ENCODE measurements at places on chromosomes 12 and 14.

GRCh38 chr14:51356381-51356780, 116.3 kb downstream of the TMX1 start:
- no peak for DNase-seq

GRCh38 chr12:108596854-108597558, 878 bp downstream of the TMEM119 start:
- DNase-seq: no peak

DNA sequence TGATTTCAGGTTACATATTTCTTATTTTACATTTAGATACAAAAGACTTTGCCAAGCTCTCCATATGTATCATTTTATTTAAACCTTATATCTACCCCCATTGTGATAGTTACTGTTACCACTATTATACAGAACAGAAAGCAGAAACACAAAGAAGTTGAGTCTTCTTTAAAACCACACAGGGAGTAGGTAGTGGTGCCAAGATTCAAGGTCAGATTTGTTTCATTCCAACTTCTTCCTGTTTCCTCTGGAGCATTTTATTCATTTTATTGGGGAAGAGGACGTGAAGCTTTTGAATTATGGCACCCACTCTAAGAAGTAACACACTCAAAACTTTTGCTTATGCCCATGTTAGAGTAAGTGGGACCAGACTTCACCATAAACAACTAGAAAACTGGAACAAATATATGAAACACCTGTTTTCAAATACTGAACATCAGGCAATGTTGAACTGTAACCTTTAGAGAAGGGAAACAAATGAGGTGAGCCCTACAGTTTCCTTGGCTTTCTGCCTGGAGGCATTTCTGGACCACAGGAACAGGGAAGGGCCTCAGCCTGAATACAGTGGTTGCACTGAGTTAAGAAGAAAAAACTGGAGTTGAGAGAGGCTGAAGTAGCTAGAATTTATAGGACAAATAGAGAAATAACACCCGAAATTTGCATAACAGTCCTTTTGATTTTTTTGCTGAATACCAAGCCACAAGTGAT, 160.4 kb upstream of the SSTR1 start:
- DNase-seq: no peak

DNA sequence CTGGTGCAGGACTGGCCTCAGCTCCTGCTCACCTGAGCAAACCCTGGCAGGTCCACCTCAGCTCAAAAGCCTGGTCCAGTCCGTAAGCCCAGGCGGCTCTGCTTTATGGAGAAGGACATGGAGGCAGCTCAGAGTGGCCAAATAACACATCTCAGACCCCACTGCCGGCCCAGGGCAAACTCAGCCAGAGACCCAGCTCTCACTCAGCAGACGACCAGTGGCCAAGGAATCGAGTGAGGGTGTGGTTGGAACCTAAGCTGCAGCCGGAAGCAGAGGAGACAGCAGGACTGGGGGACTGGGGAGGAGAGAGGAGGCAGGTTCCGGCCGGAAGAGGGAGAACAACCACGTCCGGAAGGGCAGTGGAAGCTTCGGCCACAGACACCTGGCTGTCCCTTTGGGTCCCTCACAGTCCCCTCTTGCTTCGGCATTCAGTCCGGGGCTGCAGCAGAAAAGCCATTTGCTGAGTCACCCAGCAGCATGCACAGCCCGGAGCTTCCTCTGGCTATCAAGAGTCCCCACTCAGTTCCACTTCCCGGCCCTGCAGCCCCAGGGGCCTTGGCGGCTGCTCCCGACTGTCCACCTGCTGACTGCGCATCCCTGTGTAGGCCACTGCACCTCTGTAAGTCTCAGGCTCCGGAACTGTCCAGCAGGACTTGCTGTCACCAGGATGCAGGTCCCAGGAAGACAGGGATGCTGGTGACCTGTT, 104.0 kb downstream of the CALM1 start:
- DNase-seq: no peak

- peak; percentile 79 for DNase-seq
These were observed 289.5 kb downstream of the TMEM132D start for GRCh38 chr12:129614221-129614885.

DNA sequence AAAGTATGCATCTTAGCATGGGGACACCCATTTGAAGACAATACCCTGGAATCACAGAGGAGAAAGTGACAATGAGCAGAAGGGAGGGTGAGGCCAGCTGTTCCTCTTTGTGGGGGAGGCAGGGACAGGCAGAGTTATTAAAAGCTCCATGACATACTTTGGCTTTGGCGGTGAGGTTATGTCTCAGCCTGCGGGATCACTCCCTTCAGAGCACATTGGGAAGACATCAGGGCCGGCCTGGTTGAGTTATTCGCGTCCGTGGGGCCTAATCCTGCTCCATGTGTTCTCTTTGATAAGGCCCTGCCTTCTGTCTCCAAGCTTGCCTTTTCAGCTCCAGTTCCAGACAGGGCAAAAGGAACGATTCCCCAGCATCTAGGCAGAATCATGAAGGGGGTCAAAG, 98.8 kb upstream of the NTF3 start:
- no peak for DNase-seq

DNA sequence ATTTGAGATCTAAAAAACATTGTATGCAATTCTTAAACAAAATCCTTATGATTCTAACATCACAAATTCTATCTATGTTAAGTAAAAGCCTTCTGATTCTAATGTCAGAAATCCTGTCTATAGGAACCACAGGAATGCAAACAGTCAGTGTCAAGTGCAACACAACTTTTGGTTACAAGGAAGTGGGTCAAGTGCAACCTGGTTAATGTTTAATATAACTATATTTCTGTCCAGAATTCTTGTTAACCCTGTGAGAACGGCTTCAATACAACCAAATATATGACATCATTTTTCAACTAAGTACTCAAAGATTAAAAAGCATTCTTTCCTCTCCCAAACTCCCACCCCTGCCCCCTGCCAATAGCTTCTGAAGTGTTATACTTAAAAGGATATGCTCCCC, 107.9 kb upstream of the PLEKHA5 start:
- peak; percentile 40 for DNase-seq

DNA sequence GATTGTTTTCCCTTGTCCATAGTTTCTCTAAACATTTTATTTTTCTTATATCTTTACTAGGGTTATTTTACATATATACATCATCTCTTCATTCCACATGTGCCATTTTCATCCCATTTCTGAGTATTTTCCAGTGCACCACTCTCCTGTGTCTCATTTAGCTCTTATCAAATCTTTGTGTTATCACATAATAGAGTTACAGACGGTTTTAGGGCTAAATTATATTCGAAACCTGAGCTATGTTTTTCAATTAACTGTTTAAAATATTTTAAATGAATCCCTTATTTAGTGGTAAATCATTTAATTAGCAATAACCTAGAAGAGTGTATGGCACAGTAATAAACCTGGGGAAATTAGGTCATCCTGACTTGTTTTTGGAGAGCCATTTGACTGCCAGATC, 160.4 kb upstream of the DCN start:
- DNase-seq: no peak

GRCh38 chr14:68627050-68627867, 165.6 kb downstream of the ZFP36L1 start:
- peak; percentile 43 for DNase-seq

DNA sequence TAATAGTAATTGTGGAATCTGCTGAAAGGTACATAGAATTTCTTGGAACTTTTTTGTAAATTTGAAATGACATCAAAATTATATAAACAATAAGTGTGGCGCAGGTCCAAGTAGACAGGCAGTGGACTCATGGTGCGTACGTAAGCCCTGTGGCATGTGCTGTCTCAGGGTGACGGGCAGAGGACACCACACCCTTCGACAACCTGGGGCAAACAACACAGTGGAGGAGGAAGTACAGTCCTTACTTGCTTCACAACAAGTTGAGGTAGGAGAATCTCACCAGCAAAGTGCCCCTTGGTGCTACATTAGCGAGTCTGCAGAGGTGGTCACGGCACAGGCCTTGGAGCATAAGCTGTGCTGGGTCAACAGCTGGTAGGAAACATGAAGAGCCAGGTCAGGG, 180.9 kb downstream of the AEBP2 start:
- no peak for DNase-seq

- DNase-seq: no peak
These were observed 291.8 kb downstream of the FOXN3 start for GRCh38 chr14:89125216-89125615.

DNA sequence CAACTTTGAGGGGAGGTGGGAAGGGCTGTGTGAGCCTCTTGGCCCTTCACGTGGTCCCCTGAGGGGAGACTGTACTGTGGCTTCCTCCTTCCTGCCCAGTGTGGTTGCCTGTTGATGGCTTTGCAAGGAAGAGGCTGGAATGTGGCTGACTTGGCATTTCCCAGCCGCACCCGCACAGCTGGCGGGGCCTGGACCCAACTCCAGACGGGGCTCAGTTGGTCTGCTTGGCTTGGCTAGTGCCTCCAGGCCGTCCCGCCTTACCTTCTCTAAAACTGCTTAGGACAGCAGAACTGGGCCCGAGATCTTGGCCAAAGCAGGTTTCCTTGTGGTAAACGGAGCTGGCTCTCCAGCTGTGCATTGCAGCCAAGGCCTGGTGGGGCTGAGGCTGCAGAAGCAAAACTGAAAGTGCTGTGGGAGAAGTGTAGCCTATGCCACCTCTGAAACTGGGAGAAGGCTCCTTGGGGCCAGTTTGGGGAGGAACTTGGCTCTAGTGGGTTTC, 139.5 kb downstream of the SMOC1 start:
- no peak for DNase-seq

- no peak for DNase-seq
These were observed 60.0 kb downstream of the TMTC2 start for GRCh38 chr12:82746668-82747067.

DNA sequence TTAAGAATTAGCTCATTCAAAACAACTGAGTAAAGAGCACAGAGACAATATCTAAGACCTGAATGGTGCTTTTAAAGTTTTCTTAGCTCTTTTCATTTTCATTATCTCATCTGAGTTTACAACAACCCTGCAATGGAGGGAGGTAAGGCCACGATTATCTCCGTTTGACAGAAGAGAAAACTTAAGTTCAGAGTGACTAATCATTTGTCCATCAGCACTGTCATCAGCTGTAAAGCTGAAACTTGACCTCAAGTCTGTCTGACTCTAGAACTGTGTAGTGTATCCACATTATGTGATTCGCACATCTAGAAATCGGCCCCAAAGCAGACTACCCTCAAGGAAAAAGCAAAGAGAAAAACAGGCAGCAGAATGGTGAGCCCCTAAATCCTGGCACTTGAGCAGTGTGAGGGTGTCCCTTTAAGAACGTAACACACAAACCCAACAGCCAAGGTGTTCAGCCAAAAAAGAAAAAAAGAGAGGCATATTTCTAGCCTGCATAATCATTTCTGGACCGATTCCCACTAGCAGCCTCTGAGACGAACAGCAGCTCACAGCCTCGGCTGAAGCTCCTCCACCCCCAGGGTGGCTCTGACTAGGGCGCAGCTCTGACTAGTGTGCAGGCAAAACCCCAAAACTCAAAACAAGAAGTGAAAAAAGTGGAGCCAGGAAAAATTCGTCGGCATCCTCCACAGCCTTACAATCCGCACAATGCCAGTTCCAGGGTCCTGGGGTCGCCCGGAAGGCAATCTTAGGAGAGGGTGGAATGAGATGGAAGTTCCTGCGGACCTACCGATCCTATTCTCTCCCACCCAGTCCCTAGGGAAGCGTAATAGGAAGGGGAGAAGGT, 1.6 kb downstream of the STXBP6 start:
- peak; percentile 81 for DNase-seq

GRCh38 chr12:18254081-18254480, 7.2 kb upstream of the PIK3C2G start:
- no peak for DNase-seq

GRCh38 chr14:24367514-24368211, at the start of gene NFATC4:
Gene NFATC4, plus strand, starts transcription at chr14:24368184. Its CDS starts 157 bp downstream, at chr14:24368341.
- DNase-seq: peak; percentile 88

GRCh38 chr12:13504074-13504473, 307.5 kb downstream of the EMP1 start:
- DNase-seq: peak; percentile 15

GRCh38 chr12:51749206-51749985, 99.1 kb downstream of the FIGNL2 start:
- no peak for DNase-seq

DNA sequence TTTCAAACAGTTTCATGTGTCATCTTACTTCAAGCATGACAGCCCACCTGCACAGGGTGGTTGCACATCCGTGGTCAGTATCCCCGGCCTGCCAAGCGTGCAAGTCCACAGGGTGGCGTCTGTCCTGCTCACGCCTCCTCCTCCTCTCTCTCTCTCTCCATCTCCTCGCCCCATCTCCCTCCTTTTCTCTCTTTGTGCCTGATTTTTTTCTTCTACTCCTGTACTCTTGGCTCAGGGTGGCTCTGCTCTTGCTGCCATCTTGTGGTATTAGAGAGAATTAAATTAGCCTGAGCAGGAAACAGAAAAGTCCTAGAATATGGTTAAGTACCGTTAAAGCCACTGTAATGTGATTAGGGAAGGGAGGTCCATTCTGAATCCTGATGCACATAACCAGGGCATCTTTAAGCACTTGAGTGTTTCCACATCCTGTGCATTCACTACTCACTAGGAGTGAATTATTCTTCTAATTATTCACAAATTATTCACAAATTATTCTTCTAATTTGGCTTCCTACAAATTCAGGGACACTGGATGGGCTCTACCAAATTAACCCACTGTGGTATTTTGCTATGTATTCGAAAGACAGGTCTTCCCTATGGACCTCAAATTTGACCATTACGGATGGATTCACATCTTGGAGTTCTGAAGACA, 25.5 kb upstream of the DTX1 start:
- peak; percentile 39 for DNase-seq

All from astrocyte (in vitro differentiated cells and primary cell).